ENCODE measurements at places on chromosomes 5 and 9.

DNA sequence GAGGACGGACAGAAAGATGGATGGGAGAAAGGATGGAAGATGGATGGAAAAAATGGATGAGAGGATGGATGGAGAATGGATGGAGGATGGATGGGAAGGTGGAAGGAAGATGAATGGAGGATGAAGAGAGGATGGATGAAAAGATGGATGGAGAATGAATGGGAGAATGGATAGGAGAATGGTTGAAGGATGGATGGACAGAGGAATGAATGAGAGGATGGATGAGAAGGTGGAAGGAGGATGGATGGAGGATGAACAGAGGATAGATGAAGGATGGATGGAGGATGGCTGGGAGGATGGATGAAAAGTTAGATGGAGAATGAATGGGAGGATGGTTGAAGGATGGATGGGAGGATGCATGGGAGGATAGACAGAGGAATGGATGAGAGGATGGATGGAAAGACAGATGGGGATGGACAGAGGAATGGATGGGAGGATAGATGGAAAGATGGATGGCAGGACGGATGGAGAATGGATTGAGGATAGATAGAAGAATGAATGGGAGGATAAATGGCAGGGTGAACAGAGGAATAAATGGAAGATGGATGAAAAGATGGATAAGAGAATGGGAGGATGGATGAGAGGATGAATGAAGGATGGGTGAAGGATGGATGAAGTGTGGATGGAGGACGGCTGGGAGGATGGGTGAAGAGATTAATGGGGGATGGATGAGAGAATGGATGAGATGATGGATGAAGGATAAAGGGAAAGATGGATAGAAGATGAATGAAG lies 217.7 kb upstream of the IER5L start:
- DNase-seq: no peak

GRCh38 chr9:127935765-127936221 lies 1.9 kb downstream of the DPM2 start:
- DNase-seq: no peak

- no peak for DNase-seq
Observed at GRCh38 chr5:158796812-158797497, 302.8 kb downstream of the EBF1 start.

DNA sequence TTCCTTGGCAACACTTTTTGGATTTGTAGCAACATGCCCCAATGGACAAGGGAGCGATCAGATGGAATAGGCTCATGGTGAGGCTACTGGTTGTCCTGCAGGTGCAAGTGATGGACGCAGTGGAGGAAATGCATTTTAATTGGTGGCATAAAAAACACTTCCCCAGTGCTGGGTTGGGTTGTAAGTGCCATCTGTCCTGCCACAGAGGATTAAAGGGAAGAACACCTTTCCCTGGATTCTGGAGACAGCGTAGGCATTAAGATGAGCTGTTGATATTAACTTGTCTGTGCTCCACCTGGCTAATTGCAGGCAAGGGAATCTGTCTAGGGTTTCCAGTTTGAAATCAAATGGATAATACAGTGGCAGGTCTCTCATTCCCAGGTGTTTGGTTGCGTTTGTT lies 173.4 kb downstream of the ZNF462 start:
- DNase-seq: no peak

- DNase-seq: no peak
Observed at GRCh38 chr5:124870070-124870469, 123.6 kb upstream of the ZNF608 start.

DNA sequence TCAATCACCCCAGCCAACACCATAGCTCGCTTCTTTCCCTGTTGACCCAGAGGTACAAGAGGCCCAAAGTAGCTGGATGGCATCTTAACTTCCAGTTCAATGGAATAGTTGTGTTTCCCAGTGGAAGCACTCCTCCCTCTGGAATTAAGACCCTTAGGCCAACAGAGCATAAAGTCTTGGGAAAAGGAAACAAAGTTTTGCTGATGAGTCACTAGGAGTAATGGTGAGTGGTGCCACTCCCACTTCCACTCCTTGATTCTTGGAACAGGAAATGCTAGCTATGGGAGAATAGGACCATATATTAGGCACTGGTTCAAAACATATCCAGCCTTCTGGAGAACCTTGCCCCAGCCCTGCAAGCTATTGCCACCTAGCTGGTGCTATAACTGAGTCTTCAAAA lies 44.7 kb upstream of the LMX1B start:
- no peak for DNase-seq

- DNase-seq: no peak
Observed at GRCh38 chr5:126383776-126384175, 39.4 kb upstream of the GRAMD2B start.

DNA sequence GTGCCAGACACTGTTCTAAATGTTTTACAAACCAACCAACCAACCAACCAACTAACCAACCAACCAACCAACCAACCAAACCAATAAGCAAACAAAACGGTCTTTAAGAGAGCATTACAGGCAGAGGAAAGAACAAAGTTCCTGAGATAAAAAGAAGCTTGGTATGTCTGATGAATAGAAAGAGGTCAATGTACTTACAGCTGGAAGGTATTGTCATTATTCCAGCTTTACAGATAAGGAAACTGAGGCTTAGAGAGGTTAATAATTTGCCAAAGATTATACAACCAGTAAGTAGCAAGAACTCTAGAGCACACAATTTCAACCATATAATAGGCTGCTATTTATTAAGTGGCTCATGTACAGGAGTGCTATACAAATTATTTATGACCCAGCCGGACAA lies 29.6 kb downstream of the C9orf57 start:
- DNase-seq: no peak

DNA sequence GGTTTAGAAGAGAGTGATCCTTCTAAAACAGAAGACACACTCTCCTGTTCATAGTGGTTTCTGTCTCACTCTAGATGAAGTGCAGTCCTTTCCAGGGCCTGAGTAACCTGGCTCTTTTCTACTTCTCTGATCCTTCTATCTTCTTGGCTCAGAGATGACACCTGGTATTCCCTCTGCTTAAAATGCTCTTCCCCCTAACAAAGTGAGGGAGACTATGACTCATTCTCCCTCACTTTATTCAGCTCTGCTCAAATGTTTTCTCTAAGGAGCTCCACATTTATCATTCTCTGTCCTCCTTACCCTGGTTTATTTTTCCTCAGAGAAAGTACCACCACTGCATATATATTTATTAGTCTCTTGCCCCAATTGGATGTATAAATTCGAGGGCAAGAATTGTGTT lies 24.6 kb downstream of the TUT7 start:
- DNase-seq: no peak

DNA sequence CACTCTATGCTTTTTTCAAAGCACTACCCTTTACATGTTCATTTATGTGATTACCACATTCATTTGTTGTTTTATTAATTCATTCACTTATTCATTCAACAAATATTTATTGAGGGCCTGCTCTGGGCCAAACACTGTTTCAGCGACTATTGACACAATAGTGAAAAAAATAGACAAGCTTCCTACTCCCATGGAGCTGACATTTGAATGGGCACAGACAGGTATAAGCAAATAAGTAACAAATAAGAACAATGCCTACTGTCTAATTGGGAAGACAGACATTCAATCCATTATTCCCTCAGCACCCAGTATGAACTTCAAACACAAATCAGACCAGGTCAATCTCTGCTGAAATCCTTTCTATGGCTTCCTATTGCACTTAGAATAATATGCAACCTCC lies 156.9 kb upstream of the NR3C1 start:
- DNase-seq: no peak

DNA sequence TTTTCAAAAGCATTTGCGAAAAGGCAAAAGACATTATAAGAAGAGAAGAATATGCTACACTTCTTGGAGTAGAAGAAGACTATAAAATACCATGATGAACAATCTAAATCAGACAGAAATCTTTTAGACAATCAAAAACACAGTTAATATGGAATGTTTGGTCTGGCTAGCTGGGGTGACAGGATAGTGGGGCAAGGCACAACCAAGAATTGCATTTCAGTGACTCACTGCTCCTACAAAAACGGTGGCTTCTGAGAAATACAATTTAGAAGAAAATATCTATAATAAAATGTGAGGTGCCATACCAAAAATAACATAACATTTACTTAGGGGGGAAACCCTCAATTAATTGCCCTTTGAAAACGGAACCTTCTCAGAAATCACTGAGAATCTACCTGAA lies 363.4 kb downstream of the NPR3 start:
- DNase-seq: no peak

- no peak for DNase-seq
Observed at GRCh38 chr9:136777359-136777758, 13.0 kb upstream of the LCN15 start.

DNA sequence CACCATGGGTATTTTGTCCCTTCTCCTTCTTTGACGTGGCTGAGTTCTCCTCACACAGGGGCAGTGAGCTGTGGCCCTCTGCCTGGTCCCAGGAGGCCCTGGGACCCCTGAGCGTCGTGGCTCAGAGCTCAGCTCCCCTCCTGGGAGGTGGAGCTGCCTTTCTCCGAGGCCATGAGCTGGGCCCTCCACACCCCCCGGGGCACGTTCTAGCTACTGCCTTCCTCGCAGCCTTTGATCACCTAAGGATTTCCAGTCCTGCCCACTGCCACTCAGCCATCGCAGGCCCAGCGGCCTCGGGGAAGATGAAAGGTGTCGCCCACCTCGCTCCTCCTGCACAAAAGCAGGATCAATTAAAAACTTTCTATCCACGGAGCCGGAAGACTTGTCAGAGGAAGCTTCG lies 94.8 kb upstream of the RAPGEF1 start:
- DNase-seq: no peak

DNA sequence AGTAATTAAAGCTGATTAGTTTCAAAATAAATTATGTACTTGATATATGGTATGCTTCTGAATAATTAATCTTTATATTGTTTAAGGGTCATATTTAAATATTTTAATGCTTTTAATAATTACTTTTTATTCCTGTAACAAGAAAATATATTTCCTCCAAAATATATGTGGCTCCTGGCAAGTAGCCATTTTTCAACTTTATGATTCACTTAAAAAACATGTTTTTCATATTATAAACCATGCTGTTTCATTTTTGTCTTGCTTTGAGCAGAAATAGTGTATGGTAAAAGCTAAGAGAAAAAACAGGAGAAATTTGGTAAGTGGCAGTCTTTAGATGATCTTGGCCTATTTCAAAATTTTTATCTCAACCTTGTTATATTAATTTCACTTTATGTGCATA lies 14.6 kb downstream of the SPATA9 start:
- DNase-seq: no peak

DNA sequence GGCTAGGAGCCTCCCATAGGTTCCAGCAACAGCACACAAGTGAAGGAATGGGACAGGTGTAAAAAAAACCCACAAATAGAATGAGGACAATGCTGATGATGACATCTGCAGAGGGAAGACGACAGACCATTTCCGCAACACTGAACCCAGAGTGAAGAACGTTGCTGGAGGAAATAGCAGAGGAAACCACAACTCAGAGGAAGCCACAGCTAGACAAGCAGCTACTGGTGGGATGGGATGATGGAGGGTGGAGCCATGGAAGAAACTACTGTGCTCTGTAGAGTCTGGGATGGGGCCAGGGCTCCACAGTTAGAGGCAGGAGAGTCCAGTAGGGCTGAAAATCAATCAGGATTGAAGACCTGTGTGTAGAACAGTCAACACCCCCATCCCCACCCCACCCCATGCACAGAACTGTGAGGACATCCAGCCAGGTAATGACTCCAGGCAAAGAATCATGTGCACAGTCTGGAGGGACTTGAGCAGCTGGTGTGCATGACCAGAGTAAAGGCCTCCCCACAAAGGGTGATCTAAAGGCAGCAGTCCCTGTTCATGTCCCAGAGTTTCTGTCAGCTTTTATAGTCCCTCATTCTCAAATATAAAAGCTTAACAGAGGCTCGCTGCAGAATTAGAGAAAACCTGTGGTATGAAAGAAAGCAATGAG lies 65.2 kb upstream of the SPIN1 start:
- peak; percentile 99 for DNase-seq

DNA sequence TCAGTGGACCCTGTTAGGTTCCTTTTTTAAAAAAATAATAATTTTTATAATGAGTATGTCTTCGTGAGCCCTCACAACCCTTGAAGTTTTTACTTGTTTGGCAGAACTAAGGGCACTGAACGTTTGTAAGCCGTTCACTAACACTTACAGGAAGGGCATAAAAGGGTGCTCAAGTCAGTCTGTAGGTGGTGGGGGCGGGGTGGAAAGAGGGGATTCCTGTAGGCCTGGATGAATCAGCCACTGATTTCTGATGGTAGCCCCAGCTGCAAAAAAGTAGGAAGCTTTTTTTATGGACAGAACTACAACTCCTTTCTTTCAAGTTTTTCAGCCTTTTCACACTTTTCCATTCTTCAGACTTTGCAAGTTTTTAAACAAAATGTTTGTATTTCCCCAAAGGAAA lies 35.8 kb downstream of the PIK3R1 start:
- peak; percentile 76 for DNase-seq

GRCh38 chr5:141514330-141515133 lies 25.7 kb downstream of the PCDHGC5 start:
- DNase-seq: no peak
